ENCODE measurements at places on chromosomes 16 and 17.

DNA sequence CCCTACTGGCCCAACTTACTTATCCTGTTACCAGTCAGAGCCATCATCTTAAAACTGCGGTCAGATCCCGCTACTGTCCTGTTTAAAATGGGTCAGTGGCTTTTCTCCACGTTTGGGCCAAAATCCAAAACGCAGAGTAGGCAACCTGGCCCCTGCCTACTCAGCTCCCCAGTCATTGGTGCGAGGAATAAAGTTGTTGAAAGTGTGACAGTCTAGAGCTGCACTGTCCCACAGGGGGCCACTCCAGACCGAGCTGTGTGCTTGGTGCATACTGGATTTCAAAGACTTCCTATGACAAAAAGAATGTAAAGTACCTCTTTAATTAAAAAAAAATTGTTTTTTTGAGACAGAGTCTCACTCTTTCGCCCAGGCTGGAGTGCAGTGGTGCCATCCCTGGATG, 21.2 kb upstream of the LYRM9 start:
- DNase-seq: no peak

- no peak for DNase-seq
These were observed 14.9 kb downstream of the CDH16 start for GRCh38 chr16:66903544-66904427.

DNA sequence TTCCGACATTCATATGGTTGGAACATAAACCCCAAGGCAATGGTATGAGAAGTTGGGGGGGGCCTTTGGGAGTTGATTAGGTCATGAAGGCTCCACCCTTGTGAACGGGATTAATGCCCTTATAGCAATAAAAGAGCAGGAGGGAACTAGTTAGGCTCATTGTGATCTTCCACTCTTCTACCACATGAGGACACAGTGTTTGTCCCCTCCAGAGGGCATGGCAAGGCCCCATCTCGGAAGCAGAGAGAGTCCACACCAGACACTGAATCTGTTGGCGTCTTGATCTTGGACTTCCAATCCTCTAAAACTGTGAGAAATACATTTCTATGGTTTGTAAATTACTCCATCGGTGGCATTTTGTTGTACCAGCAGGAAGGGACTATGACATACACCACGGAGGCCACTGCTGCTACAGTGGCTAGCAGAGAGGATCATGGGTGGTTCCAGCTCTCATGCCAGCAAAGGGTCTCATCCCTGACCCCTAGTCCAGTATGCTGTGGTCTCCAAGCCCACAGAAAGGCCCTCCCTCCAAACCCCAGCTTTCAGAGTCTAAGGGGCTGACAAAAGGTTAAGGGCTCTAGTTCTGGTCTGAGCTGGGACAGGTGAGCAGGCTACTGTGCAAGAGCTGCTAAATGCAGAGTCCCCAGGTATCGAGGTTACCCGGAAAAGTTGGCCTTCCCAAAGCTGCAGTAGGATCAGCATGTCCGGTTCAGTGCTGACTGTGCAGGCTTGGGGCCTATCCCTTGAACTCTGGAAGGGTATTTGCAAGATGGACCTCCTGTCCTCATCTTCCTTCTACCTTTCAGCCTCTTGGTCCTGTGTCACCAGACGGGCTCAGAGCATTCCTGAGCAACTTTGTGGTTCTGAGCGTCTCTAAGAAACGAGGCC, 12.2 kb downstream of the CCR7 start:
- no peak for DNase-seq

GRCh38 chr17:22217135-22217534, 524.8 kb downstream of the KCNJ18 start:
- DNase-seq: no peak

- DNase-seq: no peak
These were observed 292.0 kb downstream of the SEC14L1 start for GRCh38 chr17:77432742-77433141.

DNA sequence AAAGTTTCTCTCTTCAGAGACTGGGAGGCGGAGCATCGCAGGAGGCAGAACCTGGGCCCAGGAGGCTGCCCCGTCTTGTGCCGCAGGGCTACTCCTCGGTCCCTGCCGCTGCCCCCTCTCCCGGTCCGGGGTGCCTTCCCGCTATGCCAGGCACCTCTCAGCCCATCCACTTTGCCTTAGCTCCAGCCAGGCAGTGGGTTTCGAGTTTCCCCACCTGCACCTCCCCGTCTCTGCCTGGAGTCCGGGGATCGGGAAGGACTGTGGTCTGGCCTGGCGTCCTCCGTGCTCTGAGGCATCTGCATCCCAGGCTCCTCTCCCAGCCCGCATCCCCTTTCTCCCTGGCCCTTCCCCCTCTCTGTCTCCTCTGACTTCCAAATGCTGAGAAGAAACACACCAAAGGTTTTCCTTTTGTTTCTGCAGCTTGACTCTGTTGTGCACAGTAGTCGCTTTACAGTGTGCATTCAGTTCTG, 26.8 kb upstream of the PIK3R6 start:
- DNase-seq: no peak

DNA sequence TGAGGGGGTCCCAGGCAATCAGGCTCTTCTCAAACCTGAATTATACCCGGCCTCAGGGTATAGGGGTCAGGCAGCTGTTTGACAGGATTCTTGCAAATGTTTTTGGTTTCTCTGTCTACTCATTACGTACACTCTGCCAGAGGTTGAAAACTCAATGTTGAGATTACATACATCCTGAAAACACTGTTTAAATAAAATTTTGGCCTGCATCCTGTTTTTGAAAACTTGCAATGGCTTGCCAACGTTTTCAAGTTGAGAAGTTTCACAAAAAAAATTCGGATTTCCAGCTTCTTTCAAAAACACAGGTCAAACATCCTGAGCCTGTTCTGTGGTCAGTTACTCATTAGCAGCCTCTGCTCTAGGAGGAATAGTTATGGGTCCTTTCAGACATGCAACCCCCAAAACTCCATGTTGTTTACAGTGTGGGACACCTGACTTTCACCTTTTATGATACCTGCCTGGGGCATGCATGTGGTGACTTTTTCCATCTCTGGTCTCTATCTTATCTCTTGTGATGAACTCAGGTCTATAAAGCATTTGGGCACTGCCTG, 577.8 kb downstream of the WWOX start:
- peak; percentile 76 for DNase-seq

GRCh38 chr17:48882272-48882671, 10.3 kb upstream of the ATP5MC1 start:
- no peak for DNase-seq

GRCh38 chr17:41613277-41614082, 913 bp upstream of the KRT16 start:
- DNase-seq: no peak

- no peak for DNase-seq
These were observed 164.4 kb upstream of the ANKFN1 start for GRCh38 chr17:55988861-55989260.

Data from fibroblast of lung (primary cell).